ENCODE measurements at places on chromosomes 16 and 17. TPM values are rescaled to one million over a fixed set of nuclear protein-coding genes. Genes with fewer than 3 reads are reported as not detected.
A peak's percentile ranks its signal among the peaks of the same experiment; 100 is the strongest.

DNA sequence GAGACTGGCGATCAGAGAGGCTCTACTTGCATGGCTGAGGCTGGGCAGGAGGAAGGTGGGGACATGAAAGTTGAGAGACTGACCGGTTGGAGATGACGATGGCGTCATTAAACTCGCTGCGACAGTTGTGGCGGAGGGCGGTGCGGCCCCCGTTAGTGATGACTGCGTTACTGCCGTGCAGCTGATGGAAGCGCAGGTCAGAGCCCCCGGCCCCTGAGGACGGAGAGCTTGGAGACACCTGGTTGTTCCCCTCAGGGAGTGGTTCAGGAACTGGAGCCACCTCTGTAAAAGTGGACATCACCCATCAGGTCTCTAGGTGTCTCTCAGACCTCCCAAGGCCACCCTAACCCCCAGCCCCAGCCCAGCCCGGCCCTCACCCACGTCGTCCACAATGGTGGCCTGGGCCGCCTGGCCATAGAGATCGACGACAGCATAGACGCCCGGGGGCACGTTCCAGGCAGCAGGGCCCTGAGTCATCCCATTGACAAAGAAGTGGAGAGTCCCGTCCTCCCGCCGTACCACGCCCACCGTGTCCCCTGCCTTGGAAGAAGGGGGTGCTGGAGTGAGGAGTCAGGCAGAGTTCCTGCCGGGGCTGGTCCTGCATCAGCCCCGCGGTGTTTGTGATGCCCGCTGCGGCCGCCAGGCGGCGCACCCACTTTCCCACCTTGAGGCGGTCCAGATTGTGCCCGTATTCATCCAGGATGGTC, 5.3 kb downstream of the NEURL4 start:
- DNase-seq: peak; percentile 7

DNA sequence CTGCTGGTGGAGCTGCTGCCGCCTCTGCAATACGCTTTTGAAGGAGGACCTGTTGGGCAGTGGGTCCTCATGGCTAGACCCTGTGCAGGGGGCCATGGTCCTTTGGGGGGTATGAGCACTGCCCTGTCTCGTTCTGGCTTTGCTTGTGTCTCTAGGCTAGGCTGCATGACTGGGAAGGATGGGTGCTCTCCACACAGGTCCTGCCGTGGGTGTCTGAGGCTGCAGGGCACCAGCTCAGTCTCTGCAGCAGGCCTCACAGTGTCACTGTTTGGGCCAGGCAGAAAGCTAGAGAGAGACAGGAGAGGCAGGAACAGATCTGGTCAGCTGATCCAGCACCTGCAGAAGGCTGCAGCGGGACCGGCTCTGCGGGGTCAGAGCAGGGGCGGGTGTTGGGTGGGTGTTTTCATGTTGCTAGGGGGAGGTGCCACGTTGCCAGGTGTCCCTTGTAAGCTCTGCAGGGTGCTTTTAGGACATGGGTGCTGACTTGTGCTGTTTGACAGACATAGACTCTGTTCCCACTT, 111.4 kb downstream of the SNX29 start:
- DNase-seq: no peak

- DNase-seq: no peak
These were observed 341.5 kb downstream of the SNX29 start for GRCh38 chr16:12317856-12318537.

DNA sequence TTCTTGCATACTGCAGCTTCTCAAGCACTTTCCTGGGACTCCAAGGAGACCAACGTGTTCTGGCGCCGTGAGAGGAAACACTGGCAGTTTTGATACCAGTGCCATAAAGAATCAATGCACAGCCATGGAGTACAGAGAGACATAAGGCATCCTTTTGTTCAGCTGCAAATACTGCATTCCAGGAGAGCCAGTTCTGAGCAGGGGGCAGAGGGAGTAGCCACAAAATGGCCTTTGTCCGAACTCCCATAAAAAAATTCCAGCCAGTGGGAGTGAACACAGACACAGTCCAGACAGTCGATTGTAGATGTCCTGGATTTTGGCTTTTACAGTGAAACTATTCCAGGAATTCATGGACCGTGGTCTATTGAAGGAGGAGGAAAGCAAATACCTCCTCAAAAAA, 36.2 kb upstream of the TEKT3 start:
- DNase-seq: peak; percentile 97

- DNase-seq: peak; percentile 41
These were observed 14.7 kb downstream of the ST6GALNAC2 start for GRCh38 chr17:76570877-76571471.

- no peak for DNase-seq
These were observed 30.2 kb downstream of the SPHK1 start for GRCh38 chr17:76414334-76415295.

DNA sequence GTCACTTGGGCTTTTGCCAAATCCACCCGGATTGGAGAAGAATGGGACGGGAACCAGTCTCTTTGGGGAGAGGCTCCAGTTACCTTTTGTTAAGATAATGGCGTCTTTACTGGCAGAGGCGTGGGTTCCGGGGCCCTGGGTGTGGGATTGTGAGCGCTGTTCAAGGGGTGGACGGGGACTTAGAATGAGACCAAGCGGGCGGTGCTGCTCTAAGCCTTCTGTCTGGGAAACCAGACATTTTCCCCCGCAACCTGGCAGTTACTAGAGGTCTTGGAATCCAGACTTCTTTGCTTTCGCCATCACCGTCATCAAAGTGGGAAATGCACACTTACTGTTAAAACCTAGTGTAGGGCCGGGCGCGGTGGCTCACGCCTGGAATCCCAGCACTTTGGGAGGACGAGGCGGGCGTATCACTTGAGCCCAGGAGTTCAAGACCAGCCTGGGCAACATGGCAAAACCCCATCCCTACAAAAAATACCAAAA, 706 bp downstream of the TEN1 start:
- DNase-seq: no peak

DNA sequence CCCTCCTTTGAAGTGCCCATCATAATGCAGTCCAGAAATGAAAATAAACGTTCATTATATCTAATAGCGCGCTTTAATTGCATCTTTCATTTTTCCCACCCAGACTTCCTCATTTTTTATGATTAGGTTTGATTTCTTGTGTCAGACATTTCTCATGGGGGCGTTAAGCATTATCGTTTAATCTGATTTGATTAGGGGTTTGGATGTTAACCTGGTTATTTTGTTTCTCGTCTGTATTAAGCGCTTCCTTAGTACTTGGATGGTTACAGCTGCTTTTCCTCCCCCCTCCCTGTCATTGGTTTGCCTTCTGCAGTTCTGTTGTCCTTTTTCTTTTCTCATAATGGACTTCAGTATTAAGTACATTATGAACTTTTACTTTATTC, 540 bp downstream of the MFSD11 start:
- DNase-seq: peak; percentile 20

- no peak for DNase-seq
These were observed 632 bp downstream of the SLC9A5 start for GRCh38 chr16:67249178-67250044.

- DNase-seq: peak; percentile 93
These were observed 660 bp downstream of the RHBDF1 start for GRCh38 chr16:71540-72401.

- DNase-seq: no peak
These were observed 241.9 kb downstream of the CDH11 start for GRCh38 chr16:64880006-64880405.

DNA sequence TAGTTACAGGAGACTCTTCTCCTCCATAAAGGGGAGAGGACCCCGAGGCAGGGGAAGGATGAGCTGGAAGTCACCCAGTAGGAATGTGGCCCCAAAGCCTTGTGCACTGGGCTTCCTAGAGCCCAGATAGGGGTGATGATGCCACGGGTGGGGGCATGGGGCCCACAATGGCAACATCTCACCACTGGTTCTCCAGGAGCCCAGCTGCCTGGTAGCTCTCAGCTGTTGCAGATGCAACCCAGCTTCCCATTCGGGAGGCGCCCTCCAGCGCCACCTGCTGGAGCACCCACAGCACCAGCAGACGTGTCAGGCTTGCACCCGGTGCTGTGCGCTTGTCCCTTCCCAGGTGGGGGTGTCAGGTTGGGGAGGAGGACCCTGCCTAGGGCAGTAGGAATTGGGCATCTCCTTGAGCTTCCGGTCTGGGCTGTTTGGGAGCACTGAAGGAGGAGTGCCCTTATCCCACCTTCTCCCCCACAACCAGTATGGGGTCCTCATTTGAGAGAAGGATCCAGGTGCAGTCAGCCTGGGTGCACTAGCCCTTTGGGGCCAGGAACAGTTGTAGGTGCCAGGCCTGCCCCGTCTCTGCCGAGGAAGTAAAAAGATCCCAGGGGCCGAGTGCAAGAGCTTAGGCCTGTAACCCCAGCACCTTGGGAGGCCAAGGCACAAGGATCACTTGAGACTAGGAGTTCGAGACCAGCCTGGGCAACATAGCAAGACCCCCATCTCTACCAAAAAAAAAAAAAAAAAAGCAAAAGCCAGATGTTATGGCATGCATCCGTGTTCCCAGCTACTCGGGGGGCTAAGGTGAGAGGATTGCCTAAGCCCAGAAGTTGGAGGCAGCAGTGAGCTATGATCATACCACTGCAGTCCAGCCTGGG, 14.4 kb downstream of the CDIPT start:
- DNase-seq: peak; percentile 59

DNA sequence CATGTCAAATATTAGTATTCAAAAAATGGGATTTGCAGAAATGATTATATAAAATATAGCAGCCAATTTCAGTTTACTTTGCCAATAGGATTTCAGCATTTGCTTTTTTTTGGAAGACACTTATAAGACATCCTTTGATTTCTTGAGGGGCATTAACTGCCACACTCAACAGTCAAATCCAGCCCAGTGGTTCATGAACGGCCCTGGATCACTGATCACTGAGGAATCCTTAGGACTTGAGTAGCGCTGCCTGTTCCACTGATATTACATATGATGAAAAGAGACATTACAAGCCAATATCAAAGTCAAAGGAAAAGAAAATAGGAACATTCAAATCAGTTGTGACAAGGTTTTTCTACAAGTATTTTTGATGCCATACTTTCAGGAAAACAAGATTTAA, 21.0 kb upstream of the YWHAE start:
- no peak for DNase-seq

DNA sequence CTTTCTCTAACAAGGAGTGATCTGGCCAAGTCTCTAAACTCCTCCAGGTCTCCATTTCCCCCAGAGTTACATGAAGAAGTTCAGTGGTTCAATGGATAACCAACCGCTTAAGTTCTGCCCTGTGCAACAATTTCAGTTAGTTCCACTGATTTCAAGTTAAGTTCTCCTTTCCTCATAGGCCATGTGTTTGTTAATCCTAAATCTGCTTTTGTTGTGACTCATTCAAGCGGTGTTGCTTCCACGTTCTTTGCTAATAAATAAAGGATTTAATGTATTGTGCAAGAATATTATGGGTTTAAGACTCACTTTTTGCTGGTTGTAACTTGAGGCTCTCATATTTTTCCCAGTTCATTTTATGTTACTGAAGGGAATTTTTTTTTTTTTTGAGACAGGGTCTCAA, 36.3 kb downstream of the GNA13 start:
- peak; percentile 67 for DNase-seq

DNA sequence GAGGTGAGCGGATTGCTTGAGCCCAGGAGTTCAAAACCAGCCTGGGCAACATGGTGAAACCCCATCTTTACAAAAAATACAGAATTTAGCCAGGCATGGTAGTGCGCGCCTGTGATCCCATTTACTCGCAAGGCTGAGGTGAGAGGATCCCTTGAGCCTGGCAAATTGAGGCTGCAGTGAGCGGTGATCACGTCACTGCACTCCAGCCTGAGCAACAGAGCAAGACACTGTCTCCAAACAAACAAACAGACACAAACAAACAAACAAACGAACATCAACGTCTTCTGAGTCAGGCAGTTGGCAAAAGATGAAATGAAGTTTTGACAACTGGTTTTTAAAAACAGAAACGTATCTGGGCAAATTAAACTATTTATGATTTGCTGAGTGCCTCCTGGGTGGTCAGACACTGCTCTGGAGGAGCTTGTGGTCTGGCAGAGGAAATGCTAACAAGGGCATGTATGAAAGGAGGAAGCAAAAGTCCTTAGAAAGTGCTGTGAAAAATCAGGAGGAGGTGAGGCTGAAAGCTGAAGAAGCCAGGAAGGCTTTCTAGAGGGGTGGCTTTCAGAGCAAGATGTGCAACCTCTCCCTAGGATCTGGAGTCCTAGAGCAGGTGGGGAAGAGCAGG, 10.2 kb upstream of the KRT20 start:
- DNase-seq: no peak

DNA sequence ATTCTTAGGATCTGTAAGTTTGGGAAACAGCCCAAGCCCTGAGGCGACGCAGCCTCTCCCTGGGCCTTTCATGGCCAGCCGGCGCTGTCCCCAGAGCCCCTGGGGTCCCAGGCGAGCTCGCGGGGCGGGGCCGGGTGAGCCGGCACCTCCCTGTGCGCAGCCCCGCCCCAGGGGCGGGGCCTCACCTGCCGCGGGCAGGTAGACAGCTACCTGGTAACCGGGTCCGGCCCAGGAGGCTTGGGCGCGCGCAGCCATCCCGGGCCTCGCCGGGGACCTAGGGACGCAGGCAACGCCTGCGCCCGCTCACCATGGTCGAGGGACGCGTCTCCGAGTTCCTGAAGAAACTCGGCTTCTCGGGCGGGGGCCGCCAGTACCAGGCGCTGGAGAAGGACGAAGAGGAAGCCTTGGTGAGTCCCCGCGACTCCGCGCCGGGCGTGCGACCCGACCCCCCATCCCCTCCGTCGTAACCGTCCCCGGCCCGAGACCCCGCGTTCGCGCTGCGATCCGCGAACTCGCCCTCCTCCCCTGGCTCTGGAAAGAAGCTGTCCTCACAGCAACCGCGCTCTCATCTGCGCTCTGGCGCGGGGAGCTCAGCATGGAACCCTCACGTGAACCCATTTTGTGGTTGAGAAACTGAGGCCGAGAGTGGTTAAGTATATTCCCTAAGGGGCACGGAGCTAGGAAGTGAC, at the start of gene ATP2C2:
TSS of gene ATP2C2 (plus strand) at position 231 of the 689 bp plus-strand sequence. CDS start at position 309, 78 bp downstream.
- peak; percentile 78 for DNase-seq

DNA sequence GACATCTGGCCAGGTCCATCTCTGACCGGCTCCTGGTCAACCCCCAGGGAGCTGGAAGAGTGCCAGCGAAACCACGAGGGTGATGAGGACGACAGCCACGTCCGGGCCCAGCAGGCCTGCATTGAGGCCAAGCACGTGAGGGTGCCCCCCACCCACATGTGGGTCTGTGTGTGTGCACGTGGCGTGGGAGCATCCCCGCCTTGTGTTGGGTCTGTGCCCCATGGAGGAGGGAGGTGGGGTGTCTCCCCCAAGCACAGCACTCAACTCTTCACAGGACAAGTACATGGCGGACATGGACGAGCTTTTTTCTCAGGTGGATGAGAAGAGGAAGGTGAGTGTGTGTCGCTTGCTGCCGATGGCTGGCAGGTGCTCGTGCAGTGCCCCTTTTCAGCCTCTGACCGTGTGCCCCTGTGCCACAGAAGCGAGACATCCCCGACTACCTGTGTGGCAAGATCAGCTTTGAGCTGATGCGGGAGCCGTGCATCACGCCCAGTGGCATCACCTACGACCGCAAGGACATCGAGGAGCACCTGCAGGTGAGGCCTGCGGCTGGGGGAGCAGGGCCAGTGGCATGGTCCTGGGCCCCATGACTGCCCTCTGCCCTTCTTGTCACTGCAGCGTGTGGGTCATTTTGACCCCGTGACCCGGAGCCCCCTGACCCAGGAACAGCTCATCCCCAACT, 1.7 kb downstream of the STUB1 start:
- DNase-seq: peak; percentile 41

SOST gene
- total RNA-seq: not detected

CA7 gene
- not detected for total RNA-seq

All from PC-3 (cell line).